ENCODE measurements at places on chromosomes 12 and 14. TPM values are rescaled to one million over a fixed set of nuclear protein-coding genes. Genes with fewer than 3 reads are reported as not detected.

DNA sequence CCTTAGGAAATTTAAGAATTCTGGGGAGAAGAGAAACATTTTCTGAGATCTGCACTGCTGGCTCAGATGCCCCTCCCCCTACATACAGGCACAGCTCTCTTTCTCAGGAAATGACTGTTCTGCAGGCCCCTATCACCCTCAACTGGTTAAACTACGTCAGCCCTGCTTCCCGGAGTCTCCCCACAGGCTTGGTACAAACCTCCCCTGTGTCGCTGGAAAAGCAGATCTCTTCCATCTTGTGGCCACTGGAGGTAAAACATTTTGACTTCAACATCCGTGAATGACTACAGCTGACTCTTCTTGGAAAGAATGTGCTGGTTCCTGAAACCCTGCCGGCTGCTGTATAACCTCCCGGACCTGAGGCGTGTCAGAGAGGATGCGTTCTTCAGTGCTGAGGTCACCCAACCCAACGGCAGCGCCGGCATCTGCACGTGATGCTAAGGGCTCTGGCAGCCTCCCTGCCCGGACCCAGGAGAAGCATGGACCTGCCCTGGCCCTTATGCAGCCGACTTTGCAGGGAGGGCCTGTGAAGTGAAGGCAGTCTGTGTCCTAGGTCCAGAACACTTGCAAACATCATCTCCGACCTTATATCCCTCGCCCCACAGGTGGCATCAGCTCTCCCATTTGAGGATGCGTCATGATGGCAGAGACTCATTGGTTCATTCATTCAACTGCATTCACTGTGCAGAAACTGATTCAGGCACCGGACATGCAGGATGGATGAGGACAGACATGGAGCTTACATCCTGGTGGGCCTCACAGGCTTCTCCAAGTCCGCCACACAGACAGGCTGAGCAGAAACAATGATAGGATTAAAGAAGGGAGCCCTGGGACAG is 129.2 kb downstream of the GCH1 start:
- peak overlapping the region; percentile 83 for H3K27ac ChIP-seq
- H3K36me3 ChIP-seq = peaks cover 59% of the 10 kb centered on the region
- H3K27me3 ChIP-seq = no peaks in the 10 kb centered on the region
- no peak overlapping the region for H3K4me3 ChIP-seq

PAPLN gene
- 18.0 TPM for total RNA-seq

DNA sequence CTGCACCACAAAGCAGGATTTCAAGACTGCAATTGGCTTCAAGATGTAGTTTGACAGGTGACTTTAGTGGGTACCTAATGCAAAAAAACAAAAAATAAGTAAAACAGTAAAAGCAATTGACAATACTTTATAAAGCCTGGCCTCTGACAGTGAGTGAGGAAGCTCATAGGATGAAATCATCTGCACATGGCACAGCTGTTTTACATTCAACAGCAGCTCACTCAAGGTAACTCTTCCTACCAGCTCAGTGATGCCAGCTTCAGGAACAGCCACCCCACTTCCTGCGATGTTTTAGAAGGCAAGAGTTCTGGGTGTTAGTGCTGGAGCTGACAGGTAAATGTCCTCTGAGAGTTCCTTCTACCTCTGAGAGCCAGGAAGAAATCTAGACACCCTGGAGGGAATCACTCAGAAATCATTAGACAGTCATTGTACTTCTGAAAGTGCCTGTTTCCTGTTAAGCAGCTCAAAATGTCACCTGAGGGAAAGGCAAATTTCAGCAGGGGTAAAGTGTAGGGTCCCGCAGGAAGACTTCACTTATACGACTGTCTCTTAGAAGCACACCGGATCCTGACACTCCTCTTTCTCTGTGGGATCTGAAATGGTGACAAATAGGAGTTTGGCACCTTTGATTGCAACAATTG is 99.9 kb downstream of the FOXN3 start:
- no peak overlapping the region for H3K4me3 ChIP-seq
- DNase-seq = no peak
- H3K4me1 ChIP-seq = no peaks in the 10 kb centered on the region

CRIP2 gene
- total RNA-seq = 72.7 TPM

SYNDIG1L gene
- not detected for total RNA-seq

- H3K4me1 ChIP-seq = peaks cover 34% of the 10 kb centered on the region
- no peaks in the 10 kb centered on the region for H3K27me3 ChIP-seq
- no peaks in the 10 kb centered on the region for H3K36me3 ChIP-seq
- H3K4me3 ChIP-seq = no peak overlapping the region
These were observed 1.9 kb downstream of the MYO1A start for GRCh38 chr12:57047981-57048380.

DNA sequence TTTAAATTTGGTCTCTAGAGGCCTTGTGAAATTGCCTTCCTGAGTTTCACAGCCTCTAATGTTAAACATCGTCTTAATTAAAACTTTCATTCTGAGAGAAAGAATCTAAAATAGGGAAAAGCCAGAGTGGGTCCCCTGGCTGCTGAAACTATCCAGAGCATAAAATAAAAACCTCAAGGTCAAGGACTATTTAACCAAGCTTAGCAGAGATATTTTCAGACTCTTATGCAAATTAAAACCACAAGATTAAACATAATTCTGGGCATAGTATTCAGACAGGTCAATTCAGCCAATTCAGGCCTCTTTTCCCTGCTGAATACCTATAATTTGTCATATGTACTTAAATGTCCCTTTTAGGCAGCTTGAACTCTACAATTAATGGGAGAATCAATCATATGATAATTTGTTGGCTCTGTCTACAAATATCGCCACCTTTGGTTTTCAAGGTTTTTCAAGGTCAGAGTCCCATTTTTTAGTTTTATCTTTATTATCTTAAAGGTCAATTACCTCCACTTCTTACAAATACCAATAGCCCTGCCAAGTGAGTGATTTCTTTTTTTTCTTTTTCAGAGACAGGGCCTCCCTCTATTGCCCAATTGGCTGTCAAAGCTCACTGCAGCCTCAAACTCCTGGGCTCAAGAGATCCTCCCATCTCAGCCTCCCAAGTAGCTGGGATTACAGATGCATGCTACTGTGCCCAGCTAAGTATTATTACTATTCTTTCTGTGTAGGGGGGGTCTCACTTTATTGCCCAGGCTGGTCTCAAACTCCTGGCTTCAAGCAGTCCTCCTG is 257.1 kb downstream of the PHLDA1 start:
- peaks cover 11% of the 10 kb centered on the region for H3K4me1 ChIP-seq
- peak overlapping the region; percentile 50 for H3K27ac ChIP-seq
- H3K4me3 ChIP-seq = no peak overlapping the region
- H3K36me3 ChIP-seq = no peaks in the 10 kb centered on the region
- no peaks in the 10 kb centered on the region for H3K27me3 ChIP-seq

STYK1 gene
- 12.0 TPM for total RNA-seq

DNAI7 gene
- total RNA-seq = 2.2 TPM

DNA sequence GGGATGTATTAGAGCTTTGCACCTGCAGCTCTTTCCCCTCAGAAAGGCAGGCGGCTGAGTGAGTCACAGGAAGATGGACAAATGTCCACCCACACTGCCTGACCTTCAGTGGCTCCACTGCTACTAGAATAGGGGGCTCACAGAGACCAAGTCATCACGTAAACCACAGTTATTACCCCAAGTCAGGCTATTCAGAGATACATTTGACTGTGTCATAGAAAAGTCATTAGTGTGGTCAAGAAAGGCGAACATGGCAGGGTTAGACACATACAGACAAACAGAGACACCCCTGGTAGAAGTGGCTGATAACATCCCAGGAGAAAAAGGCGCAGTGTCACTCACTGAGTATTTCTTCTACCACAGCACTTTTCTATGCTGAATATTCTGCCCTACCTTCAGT is 36.0 kb downstream of the GCH1 start:
- no peak overlapping the region for H3K4me3 ChIP-seq
- no peak for DNase-seq
- H3K4me1 ChIP-seq = peaks cover 5% of the 10 kb centered on the region
- H3K36me3 ChIP-seq = no peaks in the 10 kb centered on the region
- H3K27me3 ChIP-seq = no peaks in the 10 kb centered on the region
- no peak overlapping the region for H3K27ac ChIP-seq

MARCHF9 gene
- 1.0 TPM for total RNA-seq

DNA sequence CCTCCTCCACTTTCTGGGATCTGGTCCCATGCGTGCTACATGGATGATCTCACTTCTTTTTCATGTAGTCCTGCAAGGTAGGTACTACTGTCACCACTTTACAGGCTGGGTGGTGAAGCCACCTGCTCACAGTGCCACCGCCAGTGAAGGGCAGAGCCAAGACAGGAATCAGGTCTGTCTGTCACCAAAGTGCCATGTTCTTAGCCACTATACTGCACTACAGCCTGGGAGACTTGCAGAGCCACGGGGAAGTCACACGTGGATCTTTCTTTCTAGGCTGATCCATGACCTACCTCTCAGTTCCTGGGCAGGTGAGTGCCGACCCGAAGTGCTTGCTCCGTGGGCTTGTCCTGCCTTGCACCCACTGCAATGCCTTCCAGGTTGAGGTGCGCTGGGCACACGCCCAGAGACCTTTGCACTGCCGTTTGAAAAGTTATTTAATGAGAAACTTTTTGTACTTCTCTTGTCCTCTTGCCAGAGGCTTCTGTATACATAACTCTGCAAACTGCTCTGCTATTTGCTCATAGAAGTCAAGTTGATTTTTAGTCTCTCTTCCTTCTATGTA is 19.7 kb upstream of the CLMN start:
- no peak overlapping the region for H3K4me3 ChIP-seq
- peak; percentile 60 for DNase-seq
- H3K4me1 ChIP-seq = peaks cover 12% of the 10 kb centered on the region
- H3K27me3 ChIP-seq = peaks cover 6% of the 10 kb centered on the region
- H3K36me3 ChIP-seq = no peaks in the 10 kb centered on the region

- DNase-seq = peak; percentile 90
- H3K27ac ChIP-seq = peak overlapping the region; percentile 11
- H3K4me3 ChIP-seq = no peak overlapping the region
- H3K4me1 ChIP-seq = peaks cover 15% of the 10 kb centered on the region
- no peaks in the 10 kb centered on the region for H3K36me3 ChIP-seq
These were observed 37.0 kb downstream of the RASAL1 start for GRCh38 chr12:113098441-113099028.

GRCh38 chr12:106498056-106498455 is 84.7 kb upstream of the RFX4 start:
- H3K27me3 ChIP-seq = no peaks in the 10 kb centered on the region
- no peak overlapping the region for H3K4me3 ChIP-seq
- no peak overlapping the region for H3K27ac ChIP-seq
- DNase-seq = no peak
- no peaks in the 10 kb centered on the region for H3K4me1 ChIP-seq

DNA sequence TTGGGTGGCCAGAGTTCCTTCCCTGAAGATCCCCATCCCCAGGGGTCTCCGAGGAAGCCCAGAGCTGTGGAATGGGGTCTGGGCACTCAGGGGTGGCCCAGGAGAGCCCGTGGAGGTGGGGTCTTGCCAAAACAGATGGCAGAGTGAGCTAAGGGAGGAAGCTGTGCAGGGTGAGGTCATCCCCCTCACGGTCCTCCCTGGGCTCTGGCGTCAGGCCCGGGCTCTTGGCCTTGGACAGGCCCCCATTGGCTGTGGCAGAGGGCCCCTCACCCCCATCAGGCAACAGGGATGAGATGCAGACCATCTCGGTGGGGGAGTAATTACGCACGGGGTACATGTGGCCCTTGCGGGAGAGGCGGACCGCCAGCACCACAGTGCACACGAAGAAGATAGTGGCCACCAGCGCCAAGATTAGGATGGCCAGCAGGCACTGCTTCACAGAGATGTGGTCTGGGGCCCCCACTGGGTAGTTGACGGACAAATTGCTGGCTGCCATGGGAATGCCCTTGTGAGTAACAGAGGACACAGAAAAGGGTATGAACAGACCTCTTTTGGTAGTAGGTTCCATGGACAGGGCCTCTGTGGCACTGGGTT is 10.7 kb downstream of the SELPLG start:
- H3K4me3 ChIP-seq = no peak overlapping the region
- H3K27me3 ChIP-seq = no peaks in the 10 kb centered on the region
- no peaks in the 10 kb centered on the region for H3K36me3 ChIP-seq

GRCh38 chr12:107490010-107490409 is 195.6 kb upstream of the PWP1 start:
- no peak overlapping the region for H3K27ac ChIP-seq
- no peaks in the 10 kb centered on the region for H3K36me3 ChIP-seq
- peaks cover 11% of the 10 kb centered on the region for H3K4me1 ChIP-seq
- no peaks in the 10 kb centered on the region for H3K27me3 ChIP-seq
- no peak for DNase-seq
- H3K4me3 ChIP-seq = no peak overlapping the region

DUSP16 gene
- 32.0 TPM for total RNA-seq

GRCh38 chr12:57835366-57836288 is 10.9 kb downstream of the CTDSP2 start:
- H3K27ac ChIP-seq = peak overlapping the region; percentile 98
- no peak for DNase-seq
- H3K4me3 ChIP-seq = peak overlapping the region; percentile 80
- H3K4me1 ChIP-seq = peaks cover 99% of the 10 kb centered on the region
- H3K36me3 ChIP-seq = no peaks in the 10 kb centered on the region

DDN gene
- not detected for total RNA-seq

DEPDC4 gene
- total RNA-seq = not detected

PTPRB gene
- 18.0 TPM for total RNA-seq

All from stomach (tissue), 19 donors.